GM13976 (cell line): ENCODE measurements at places on chromosomes 2 and 18.

- DNase-seq: no peak
Measured at GRCh38 chr2:140348826-140349225, 1568.6 kb upstream of the NXPH2 start.

GRCh38 chr2:191410646-191411436 is 165.6 kb downstream of the MYO1B start:
- DNase-seq: no peak

DNA sequence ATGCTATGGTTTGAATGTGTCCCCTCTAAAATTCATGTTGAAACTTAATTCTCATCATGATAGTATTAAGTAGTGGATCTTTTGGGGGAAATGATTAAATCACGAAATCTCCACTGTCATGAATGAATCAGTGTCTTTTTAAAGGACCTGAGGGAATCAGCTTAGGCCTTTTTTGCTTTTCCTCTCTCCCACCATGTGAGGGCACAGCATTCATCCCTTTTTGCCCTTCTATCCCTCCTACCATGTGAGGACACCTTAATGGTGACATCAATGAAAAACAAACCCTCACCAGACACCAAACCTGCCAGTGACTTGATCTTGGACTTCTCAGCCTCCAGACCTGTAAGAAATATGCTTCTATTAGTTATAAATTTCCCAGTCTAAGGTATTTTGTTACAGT is 247.1 kb upstream of the UBE2E3 start:
- DNase-seq: no peak

GRCh38 chr2:206561962-206562361 is 80.3 kb upstream of the FAM237A start:
- DNase-seq: peak; percentile 15

GRCh38 chr2:2286592-2286991 is 44.5 kb downstream of the MYT1L start:
- DNase-seq: no peak

DNA sequence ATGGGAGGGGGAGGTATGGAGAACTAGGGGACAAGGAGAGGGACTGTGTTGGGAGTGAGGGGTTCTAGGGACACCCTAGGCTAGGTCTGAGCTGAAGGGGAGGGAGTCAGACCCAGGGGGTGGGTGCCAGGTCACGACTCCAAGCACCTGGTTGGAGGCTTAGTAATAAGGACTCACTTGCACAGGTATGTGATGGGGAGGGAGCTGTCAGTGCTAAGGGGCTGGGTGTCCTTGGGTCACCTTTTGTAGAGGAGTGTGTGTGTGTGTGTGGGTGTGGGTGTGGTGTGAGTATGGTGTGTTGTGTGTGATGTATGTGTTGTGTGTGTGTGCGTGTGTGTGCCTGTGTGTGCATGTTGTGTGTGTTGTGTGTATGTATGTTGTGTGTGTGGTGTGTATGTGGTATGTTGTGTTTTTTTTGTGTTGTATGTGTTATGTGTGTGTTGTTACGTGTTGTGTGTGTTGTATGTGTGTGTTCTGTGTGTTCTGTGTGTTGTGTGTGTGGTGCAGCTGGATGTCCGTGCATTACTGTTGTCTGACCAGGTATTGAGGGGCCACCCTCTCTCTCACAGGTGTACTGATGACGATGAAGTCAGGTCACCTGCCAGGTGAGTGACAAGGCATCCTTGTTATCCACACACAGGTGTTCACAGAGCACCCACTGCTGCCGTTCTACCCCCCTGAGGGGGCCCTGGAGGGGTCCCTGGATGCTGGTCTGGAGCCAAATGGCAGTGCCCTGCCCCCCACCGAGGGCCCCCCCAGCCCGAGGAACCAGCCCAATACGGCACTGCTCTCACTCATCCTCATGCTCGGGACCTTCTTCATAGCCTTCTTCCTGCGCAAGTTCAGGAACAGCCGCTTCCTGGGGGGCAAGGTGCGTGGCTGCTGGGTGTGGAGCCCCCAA is 9.8 kb downstream of the SLC4A3 start:
- peak; percentile 23 for DNase-seq

- DNase-seq: no peak
Measured at GRCh38 chr2:174397773-174398172, 2.2 kb downstream of the SCRN3 start.

GRCh38 chr2:150677551-150677950 is 190.1 kb upstream of the RND3 start:
- DNase-seq: no peak

DNA sequence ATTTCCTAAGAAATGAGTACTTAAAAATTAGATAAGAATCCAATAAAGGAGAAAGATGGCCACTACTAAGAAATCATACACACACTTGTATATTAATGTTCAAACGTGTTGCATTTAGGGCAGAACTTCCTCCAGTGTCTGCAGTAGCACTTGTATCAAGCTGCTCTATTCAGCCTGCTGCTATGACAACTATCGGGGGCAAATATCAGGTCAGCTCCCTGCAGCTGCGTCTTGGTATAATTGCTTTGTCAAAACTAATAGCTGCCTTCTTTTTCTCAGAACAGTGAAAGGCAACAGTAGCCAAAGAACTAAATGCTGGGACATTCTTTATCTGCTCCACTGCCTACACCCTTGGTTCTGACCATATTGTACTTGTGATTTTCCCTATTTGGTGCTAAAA is 300.7 kb downstream of the NOL4 start:
- DNase-seq: no peak
